ENCODE measurements at places on chromosomes 7 and 10.
A peak's percentile ranks its signal among the peaks of the same experiment; 100 is the strongest.

GRCh38 chr7:5428478-5429252, 5.0 kb upstream of the TNRC18 start:
- DNase-seq: peak; percentile 60

DNA sequence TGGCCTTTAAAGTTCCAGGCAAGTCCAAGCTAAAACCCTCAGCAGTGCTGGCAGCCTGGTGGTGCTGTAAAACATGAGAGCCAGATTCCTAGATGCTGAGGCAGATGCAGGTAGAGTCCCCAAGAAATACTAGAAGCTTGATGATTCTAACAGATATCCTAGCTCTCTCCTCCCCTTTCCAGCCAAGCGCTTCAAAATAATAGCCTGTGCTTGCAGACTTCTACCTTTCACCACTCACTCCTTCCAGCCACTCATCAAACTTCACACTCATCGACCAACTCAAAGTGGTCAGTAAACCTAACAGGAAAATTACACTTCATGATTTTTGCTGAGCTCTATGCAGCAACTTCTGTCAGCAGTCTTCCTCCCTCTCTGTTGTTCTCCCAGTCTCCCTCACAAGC, 50.2 kb downstream of the LMBR1 start:
- no peak for DNase-seq

DNA sequence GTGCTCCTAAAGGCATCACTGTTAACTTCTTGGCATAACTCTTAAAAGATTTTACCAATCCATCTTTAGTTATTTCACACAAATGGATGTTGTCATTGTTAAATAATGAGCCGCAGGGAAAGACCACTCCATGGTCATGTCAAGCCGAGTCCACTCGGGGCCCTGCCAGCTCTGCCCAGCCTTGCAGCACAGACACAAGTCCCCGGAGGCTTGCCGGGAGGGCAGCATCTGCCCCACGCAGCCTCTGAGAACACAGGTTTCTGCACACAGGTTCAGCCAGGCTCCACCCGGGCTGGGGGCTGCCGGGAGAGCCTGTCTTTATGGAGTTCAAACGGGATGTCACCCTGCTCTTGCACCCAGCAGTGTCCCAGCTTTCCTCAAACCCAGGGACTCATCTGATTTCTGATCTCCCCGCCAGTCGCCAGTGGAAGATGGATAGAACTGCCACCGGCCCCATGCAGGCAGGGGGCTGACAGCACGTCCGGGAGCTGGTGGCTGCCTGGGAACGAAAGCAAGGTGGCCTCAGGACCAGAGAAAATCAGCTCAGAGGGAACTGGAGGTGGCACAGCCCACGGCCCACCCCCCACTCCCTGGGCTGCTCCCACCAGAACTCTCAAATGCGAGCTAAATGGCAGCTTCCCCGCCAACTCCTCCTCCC, 156.2 kb downstream of the TCERG1L start:
- no peak for DNase-seq

GRCh38 chr7:41538810-41539724, 163.8 kb downstream of the INHBA start:
- no peak for DNase-seq

GRCh38 chr10:121525251-121526134, 72.8 kb downstream of the FGFR2 start:
- DNase-seq: peak; percentile 27

DNA sequence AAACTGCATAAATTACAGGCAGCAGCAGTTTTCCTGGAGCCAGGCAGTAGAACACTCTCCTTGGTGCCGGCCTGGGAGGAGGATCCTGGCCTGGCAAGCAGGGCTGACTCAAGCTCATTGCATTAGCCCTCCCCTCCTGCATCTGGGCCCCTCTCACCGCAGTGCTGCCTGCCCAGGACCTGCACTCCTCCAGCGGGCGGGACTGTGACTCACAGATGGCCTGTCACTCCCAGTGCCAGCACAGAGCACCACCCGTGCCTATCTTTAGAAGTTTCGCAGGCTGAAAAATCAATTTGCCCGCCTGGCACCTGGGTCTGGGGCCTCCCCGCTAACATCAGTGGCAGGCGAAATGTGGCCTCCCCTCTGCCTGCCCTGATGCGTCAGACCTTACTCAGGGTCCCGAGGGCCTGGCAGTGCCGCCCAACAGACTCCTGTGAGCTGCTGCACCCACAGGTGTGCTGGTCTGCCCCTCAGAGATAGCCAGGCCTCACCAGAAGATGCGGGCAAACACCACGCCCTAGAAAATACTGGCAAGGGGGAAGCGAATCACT, 123.8 kb downstream of the KCNMA1 start:
- peak; percentile 91 for DNase-seq

DNA sequence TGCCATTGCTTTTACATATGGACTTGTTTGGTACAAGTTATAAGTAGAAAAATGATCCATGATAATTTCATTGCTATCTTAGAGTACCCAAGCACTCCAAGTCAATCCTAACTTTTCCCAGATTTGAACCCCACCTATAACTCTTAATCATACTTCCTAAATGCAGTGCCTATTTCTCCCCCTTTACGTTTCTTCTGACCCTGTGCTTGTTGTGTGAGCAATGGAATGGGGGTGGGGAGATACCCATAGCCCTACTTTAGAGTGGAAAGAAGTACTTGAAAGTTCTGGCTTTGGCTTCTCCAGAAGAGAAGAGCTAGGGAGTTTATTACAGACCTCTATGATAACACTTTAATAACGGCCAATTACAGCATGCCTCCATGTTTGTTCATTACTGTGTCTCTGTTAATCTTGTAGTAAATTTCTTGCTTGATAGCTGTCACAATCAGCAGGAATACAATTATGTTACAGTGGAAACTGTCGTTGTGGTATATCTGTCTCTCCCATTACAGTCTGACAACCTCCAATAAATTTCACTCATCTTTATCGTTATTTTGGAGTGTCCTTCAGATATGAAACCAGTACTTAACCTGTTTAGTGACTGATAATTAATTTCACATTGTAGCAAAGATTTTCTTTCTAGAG, 34.0 kb downstream of the CNPY1 start:
- no peak for DNase-seq

DNA sequence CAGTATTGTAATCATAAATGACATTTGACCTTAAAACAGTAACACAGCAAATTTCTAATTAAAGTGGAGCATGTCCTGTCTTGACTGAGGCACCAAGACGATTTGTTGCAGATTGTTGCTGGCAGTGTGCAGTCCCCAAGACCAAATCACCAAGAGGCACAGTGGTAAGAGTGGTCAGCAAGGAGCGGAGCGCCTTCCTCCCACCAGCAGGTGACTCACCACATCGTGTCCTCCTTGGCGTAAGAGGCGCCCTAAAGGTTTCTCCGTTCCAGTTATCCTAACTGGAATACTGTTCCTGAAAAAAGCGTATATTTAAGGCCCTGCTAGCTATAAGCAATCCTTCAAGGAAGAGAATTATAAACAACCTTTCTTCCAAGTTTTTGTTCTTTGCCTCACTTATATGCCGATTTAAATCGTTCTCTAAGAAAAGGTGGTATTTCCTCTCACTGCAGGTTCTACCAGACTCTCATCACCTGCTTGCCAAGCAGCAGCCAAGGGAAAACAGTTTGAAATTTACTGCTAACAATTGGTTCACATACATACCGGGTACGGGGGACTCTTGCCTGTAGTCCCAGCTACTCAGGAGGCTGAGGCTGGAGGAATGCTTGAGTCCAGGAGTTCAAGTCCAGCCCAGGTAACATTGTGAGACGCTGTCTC, 10.7 kb upstream of the REPIN1 start:
- DNase-seq: no peak

GRCh38 chr10:83760142-83760541, 379.2 kb upstream of the GHITM start:
- DNase-seq: no peak

GRCh38 chr10:132113766-132114365, 48.1 kb downstream of the JAKMIP3 start:
- DNase-seq: no peak

Data from AG20443 (cell line).